Cardiac septum (tissue), 1 donor: ENCODE measurements at places on chromosomes 6 and 20. TPM values are rescaled to one million over a fixed set of nuclear protein-coding genes. Genes with fewer than 3 reads are reported as not detected.

GRCh38 chr20:60837173-60837770 is 414.8 kb upstream of the CDH4 start:
- DNase-seq: no peak

The METTL24 gene
- 2.0 TPM for total RNA-seq

The SMPDL3A gene
- total RNA-seq: 2.6 TPM

GRCh38 chr20:33672426-33673113 is 1.7 kb downstream of the NECAB3 start:
- DNase-seq: no peak

The MTFR2 gene
- total RNA-seq: not detected

- DNase-seq: no peak
Observed at GRCh38 chr6:141301779-141302178, 830.9 kb upstream of the GJE1 start.

The TREML1 gene
- not detected for total RNA-seq

- no peak for DNase-seq
Observed at GRCh38 chr6:28947831-28948270, 24.1 kb upstream of the TRIM27 start.

- no peak for DNase-seq
Observed at GRCh38 chr6:101879782-101880181, 486.3 kb downstream of the GRIK2 start.

The STX11 gene
- total RNA-seq: 8.8 TPM

The BYSL gene
- total RNA-seq: 11.3 TPM

DNA sequence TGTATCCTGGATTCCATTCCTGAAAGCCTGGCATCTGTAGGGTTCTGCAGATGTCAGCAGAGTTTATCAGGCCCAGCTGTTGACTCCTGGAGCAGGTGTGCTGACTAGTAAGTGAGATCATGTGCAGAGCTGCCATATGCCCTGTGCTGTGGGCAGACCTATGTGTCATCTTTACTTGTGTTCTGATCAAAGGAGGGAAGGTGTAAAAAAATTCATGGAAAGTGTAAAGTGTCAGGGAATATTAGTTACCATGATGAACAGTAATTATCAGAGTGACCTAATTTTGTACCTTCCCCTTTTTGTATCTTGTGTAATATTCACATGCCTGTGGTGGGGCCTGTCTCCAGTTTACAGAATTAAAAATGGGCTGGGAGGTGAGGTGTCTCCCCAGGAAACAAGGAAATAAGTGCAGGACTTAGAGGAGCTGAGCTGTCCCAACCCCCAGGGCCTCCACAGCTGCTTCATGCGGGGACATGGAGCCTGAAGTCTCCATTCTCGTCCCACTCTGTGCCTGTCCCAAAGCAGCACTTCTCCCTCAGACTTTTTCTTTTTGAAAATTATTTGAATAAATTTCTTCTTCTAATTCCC is 148.2 kb upstream of the GGTLC1 start:
- DNase-seq: no peak

The SDC4 gene
- total RNA-seq: 100 TPM

GRCh38 chr20:32350421-32350820 is 7.7 kb upstream of the ASXL1 start:
- no peak for DNase-seq

DNA sequence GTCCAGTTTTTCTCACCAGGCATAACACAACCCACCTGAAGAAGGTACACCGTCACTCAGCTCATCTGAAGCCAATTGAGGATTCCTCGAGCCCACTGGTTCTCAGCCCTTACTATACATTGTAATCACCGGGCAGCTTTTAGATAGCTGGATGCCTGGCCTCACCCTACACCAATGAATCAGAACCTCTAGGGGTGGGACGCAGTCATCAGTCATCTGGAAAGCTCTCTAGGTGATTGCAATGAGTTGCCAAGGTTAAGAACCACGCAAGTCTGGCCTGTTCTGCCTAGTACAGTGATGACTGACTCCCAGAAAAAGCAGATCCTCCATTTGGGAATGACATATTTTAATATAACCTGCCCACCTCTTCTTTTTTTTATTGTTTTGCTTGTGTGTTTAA is 41.1 kb downstream of the MC3R start:
- DNase-seq: no peak

The NKAIN4 gene
- not detected for total RNA-seq

DNA sequence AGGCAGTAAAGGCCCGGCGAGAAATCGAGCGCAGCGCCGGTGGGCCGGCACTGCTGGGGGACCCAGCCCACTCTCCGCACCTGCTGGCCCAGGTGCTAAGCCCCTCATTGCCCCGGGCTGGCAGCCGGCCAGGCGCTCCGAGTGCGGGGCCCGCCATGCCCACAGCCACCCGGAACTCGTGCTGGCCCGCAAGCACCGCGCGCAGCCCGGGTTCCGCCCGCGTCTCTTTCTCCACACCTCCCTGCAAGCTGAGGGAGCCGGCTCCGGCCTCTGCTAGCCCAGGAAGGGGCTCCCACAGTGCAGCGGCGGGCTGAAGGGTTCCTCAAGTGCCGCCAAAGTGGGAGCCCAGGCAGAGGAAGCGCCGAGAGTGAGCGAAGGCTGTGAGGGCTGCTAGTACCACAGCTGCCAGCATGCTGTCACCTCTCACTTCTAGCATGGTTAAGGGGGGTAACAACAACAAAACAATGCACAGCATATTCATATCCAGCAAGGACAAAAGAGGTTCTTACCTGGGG is 11.3 kb upstream of the GMPR start:
- no peak for DNase-seq

DNA sequence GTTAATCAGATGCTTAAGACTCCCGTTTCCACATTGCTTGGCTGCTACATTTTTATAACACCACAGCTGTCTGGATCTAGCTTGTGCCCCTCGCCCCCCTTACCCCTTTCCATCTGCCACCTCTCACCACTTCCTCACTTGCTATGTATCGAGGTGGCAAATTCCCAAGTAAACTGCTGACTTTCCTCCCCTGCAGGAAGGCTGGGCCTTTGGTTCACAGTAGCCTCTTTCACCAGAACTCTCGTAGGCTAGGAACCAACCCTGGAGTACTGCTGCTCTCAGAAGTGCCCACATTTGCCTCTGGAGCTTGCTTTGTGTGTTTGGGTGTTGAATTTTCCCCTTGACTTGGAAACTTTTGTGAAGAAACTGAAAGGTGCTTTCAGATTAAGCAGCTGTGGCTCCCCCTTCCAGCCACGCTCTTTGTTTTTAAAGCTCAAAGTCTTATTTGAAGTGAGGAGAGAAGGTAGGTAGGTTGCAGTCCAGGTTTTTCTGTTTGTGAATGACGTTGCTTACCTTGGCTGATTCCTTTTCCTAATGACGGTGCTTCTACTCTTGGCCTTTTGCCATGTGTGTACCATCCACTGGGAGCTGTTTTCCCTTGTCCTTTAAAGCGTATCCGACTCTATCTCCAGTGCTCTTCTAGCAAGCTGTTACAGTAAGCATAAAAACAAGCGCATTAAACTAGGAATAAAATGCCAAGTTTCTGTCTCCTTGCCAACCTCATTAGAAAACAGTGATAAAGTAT is 90.4 kb downstream of the CARMIL1 start:
- no peak for DNase-seq

DNA sequence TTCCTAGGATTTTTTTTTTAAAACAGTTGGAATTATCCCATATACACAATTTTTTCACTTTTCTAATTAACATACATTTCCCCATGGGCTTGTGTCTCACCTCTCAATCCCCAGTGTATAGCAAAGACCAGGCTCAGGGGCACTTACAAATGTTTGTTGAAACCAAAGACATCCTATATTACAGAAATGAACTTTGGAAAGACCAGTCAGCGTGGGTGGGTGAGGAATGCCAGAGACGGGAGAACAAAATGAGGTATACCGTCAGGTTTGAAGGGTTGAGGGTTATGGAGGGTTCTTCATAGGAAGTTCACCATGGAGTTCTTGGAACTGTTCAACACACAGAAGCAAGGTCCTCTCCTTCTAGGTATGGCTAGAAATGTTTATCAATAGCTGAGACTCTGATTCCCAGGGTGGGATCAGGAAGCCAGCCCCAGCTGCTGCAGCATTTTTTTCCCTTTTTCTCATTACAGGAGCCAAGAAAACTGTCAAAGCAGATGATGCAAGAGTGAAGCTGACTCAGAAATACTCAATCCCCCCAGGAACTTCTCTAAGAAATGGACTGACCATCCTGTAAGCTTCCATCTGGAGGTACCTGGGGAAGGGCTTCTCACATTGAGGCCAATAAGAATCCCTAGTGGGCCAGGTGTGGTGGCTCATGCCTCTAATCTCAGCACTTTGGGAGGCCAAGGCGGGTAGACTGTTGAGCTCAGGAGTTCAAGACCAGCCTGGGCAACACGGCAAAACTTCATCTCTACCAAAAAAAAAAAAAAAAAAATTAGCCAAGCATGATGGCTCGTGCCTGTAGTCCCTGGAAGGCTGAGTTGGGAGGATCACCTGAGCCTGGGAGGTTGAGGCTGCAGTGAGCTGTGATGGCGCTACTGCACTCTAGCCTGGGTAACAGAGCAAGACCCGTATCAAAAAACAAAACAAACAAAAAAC is 15.9 kb upstream of the TBC1D20 start:
- DNase-seq: no peak

DNA sequence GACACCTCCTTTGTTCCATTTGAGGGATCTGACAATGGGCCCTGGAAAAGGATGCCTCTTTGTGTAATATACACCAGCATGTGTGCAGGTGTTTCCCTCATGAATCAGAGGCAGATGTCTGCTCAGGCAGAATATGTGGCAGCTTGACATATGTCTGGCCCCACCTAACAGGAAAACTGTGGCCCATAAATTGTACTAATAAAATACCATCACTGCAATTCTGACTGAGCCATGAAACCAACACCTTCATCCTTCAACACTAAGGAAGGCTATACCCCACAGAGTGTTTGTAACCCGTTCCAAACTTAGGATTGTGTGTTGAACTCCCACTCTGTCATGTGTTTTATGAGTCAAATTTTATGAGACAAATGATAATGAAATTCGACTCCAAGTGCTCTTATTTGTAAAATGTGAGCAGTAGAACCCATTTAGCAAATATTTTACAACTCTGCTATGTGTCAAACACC is 22.7 kb downstream of the LAMA4 start:
- no peak for DNase-seq

- no peak for DNase-seq
Observed at GRCh38 chr6:131139599-131139998, 4.3 kb downstream of the AKAP7 start.

The RIN2 gene
- total RNA-seq: 63.9 TPM

The ZHX3 gene
- 33.2 TPM for total RNA-seq

- DNase-seq: no peak
Observed at GRCh38 chr6:54598787-54599313, 247.7 kb upstream of the FAM83B start.

The PRDM1 gene
- total RNA-seq: 2.0 TPM

The TUBE1 gene
- total RNA-seq: 21.6 TPM

DNA sequence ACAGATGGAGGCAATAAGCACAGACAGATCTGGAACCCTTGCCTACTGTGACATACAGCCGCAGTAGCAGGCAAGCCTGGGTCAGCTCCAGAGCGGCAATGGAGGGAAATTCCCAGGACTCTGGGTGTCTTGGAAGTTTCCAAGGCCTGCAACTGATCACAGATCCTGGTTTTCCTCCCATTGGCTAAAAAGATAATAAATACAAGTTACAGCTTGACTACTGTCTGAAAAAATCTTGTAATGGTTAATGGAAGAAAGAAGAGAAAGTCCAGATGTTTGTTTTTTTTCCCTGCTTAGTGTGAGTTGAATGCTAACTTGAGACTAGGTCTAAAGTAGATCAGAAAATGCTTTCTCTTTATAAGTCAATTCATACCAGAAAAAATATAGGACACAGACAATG is 307.6 kb downstream of the ALDH8A1 start:
- no peak for DNase-seq

DNA sequence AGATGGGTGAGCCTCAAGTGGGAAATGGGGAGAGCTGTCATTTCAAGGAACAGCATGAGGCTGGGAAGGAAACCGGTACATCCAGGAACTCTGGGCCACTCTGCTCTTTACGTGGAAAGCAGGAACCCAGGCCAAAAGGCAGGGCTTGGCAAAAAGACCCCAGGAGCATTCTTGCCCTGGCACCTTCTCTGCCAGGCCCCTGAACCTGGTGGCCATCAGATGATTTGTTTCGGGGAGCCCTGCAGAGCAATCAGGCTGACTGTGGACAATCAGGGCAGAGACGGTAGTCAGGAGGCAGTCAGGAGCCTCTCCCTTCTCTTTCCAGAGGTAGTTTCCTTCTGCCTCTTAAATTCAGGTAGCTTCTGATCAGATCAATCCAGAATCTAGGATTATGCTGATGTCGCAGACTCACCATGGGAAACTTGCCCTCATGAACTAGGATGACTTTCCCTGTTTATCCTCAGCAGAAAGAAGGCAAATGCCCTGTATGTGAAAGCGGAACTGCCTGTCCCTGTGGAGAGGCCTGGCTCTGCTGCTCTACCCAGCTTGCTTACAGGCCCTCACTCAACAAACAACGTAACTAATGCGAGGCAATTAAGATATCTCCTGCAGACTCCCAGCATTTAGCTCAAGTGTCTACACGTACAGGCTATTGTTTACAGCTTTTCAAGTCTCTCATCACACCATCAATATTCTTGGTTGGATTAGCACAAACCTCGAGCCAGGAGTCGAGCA is 36.6 kb downstream of the EZR start:
- no peak for DNase-seq

The LTA gene
- not detected for total RNA-seq

The PTPRT gene
- 0.03 TPM for total RNA-seq

DNA sequence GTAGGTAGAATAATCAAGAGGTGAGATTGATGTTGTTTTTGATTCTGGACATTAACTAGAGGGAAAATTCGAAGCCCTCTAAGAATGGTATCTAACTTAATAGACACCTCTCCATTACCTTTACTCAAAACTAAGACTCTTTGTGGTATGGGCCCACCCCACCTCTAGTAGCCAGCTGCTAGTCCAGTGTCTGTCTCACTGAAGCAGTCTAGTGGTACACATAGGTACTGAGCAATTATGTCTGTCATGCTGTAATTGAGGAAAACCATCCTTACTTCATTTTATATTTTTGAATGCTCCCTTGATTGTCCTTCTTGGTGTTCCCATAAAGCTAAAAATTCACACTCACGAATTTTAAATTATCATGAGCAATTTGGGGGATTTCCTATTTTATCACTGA is 290.7 kb downstream of the ARHGAP18 start:
- DNase-seq: no peak

- no peak for DNase-seq
Observed at GRCh38 chr20:37534401-37535157, 6.9 kb upstream of the BLCAP start.

The BANF2 gene
- not detected for total RNA-seq

The EFCAB8 gene
- not detected for total RNA-seq

The AVP gene
- not detected for total RNA-seq

- no peak for DNase-seq
Observed at GRCh38 chr6:15997586-15998388, 131.1 kb upstream of the MYLIP start.

The TMC2 gene
- total RNA-seq: not detected

DNA sequence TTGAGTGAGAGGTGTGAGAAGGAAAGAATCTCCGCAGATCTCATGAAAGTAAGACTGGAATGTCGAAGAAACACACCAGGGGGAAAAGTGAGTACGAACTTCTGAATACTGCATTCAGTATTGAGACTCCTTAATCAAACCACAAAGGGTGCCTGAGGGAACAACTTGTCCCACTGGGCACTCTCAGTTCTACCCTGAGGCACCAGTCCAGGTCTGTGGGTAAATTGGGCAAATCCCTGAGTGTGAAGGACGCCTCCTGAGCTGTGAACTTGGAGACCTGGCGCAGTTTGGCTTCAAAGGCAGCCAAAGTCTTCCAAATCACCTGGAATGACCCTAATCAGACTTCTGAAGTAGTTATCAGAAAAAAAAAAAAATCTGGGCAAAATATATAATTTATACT is 329.7 kb downstream of the BTBD9 start:
- DNase-seq: no peak

GRCh38 chr6:97113170-97113569 is 169.8 kb downstream of the MMS22L start:
- no peak for DNase-seq

GRCh38 chr6:16969699-16970655 is 131.9 kb upstream of the STMND1 start:
- no peak for DNase-seq
